ENCODE measurements at places on chromosomes 7 and 10. TPM values are rescaled to one million over a fixed set of nuclear protein-coding genes. Genes with fewer than 3 reads are reported as not detected.

- no peaks in the 10 kb centered on the region for H3K36me3 ChIP-seq
- DNase-seq = no peak
- no peaks in the 10 kb centered on the region for H3K4me1 ChIP-seq
- no peak overlapping the region for H3K27ac ChIP-seq
These were observed 44.4 kb upstream of the GAD2 start for GRCh38 chr10:26172131-26172530.

DNA sequence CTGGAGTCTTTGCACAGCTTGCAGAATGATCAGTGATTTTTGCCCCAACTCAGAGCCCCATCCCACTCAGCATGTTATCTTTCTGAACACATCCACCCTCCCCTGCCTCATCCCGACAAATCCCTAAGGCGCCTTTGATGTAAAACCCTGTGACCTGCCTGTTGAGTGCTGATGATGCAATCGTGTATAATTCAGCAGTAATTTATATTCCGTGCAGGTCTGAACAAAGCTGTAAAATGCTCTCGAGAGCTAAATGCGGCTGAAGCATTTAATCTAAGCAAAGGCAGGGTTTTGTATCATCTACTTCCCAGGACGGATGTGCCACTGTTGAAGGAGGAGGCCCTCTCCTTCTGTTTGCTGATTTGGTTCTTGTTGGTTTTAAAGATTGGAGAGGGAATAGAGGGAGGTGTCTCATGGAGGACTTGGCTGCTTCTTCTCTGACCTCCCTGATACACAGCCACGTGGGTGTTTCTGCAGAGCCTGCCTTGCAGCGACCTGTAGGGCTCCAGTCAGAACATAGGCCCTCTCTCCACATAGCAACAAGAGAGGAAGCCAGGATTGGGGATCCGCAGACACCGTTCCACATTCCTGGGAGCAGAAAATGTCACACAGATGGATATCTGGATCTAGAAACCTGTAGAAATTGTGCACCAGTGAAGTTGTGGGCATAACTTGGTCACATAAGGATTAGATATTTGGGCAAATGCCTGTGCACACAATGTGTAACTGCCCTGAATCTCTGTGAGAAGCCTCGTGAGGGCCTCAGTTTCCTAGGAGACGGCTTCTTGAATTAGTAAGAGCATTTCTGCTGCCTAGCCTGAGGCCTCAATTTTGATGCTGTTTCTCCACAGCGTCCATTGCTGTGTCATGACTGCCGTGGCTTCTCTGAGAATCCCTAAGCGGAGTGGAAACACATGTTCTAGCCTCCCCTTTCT, 90.2 kb upstream of the AGK start:
- H3K27ac ChIP-seq = no peak overlapping the region
- H3K4me3 ChIP-seq = no peak overlapping the region
- H3K4me1 ChIP-seq = peaks cover 12% of the 10 kb centered on the region
- no peaks in the 10 kb centered on the region for H3K36me3 ChIP-seq
- no peaks in the 10 kb centered on the region for H3K27me3 ChIP-seq

GRCh38 chr10:110260746-110261477, 43.8 kb downstream of the SMNDC1 start:
- peak; percentile 60 for DNase-seq
- H3K36me3 ChIP-seq = no peaks in the 10 kb centered on the region
- no peak overlapping the region for H3K27ac ChIP-seq
- H3K4me3 ChIP-seq = no peak overlapping the region
- no peaks in the 10 kb centered on the region for H3K4me1 ChIP-seq

- H3K27ac ChIP-seq = no peak overlapping the region
- no peaks in the 10 kb centered on the region for H3K36me3 ChIP-seq
- no peaks in the 10 kb centered on the region for H3K27me3 ChIP-seq
- no peak for DNase-seq
- no peaks in the 10 kb centered on the region for H3K4me1 ChIP-seq
- H3K4me3 ChIP-seq = no peak overlapping the region
These were observed 154.4 kb downstream of the CACNA2D1 start for GRCh38 chr7:82289152-82289535.

- no peaks in the 10 kb centered on the region for H3K4me1 ChIP-seq
- no peak overlapping the region for H3K4me3 ChIP-seq
- DNase-seq = no peak
These were observed 183.4 kb downstream of the PRKG1 start for GRCh38 chr10:51257511-51258248.

DNA sequence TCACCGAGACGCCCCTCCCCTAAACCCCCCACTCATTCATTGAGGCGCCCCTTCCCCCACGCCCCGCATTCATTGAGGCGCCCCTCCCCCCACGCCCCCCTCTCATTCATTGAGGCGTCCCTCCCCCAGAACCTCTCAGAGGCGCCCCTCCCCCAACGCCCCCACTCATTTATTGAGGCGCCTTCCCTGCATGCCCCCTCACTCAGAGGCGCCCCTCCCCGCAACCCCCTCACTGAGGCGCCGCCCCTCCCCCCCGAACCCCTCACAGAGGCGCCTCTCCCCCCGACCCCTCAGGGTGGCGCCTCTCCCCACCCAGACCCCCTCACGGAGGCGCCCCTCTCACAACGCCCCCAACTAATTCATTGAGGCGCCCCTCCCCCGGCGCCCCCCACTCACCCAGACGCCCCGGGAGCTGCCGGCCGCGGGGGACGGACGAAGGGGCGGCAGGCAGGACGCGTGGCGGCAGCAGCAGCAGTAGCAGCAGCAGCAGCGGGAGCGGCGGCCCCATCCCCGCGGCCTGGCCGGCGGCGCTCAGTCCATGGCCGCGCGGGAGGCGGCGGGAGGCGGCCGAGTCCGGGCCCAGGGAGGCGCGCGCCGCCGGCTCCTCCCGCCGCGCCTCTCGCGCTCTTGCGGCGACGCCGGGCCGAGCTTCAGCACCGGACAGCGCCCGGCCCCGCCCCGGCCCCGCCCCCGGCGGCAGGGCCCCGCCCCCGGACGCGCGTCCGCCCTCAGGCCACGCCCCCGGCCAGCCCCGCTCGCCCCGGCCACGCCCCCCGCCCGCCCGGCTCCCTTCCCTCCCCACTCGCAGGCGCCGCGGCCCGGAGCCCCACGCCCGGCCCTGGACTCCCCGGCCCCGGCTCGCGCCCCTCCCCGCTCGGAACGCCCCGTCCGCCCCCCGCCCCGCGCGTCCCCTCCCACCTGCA, at the start of gene PTPRN2:
Gene PTPRN2, minus strand, starts transcription at position 662 of the 923 bp plus-strand sequence.
- no peak within 1 kb of the TSS for H3K27ac ChIP-seq
- DNase-seq = peak; percentile 86
- H3K36me3 ChIP-seq = no peaks in the 10 kb centered on the region
- H3K4me3 ChIP-seq = no peak within 1 kb of the TSS
- H3K27me3 ChIP-seq = peaks cover 20% of the 10 kb centered on the region

- H3K4me3 ChIP-seq = no peak overlapping the region
- H3K27me3 ChIP-seq = no peaks in the 10 kb centered on the region
- H3K36me3 ChIP-seq = no peaks in the 10 kb centered on the region
- H3K27ac ChIP-seq = no peak overlapping the region
These were observed 47.6 kb upstream of the AQP1 start for GRCh38 chr7:30864101-30864500.

GRCh38 chr10:126384269-126384873, 3.9 kb downstream of the ADAM12 start:
- H3K4me1 ChIP-seq = peaks cover 2% of the 10 kb centered on the region
- no peaks in the 10 kb centered on the region for H3K36me3 ChIP-seq
- no peaks in the 10 kb centered on the region for H3K27me3 ChIP-seq
- H3K4me3 ChIP-seq = no peak overlapping the region

DNA sequence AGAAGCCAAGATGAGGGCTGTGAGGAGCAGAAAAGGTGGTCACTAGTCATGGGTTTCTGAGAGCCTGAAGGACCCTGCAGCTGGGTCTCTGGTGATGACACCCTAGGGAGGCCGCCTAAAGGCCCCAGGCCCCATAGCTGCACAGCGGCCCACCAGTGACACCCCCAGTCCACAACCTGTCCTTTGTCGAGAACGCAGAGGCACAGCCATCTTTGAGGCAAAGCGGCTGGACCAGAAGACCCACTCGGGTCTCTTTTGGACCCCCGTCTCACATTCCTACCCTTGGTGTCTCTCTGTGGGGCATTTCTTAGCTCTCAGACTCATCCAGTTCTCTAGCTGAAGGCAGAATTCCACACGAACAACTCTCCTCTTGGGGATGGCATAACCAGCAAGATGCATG, 18.8 kb downstream of the JCAD start:
- H3K27ac ChIP-seq = peak overlapping the region; percentile 54
- no peaks in the 10 kb centered on the region for H3K27me3 ChIP-seq
- no peak for DNase-seq
- H3K4me3 ChIP-seq = no peak overlapping the region
- no peaks in the 10 kb centered on the region for H3K36me3 ChIP-seq

DRGX gene
- not detected for total RNA-seq

VIPR2 gene
- total RNA-seq = 0.91 TPM

AKR1B15 gene
- total RNA-seq = not detected

SPDYE5 gene
- not detected for total RNA-seq

INMT gene
- total RNA-seq = 44.8 TPM

EGFR gene
- total RNA-seq = 61.3 TPM

FBXO24 gene
- 0.60 TPM for total RNA-seq

Measured in kidney (tissue), 22 donors.